ENCODE measurements at places on chromosomes 1 and 21.
A peak's percentile ranks its signal among the peaks of the same experiment; 100 is the strongest.

- no peak for DNase-seq
Observed at GRCh38 chr1:41328001-41328615, 33.1 kb upstream of the FOXO6 start.

GRCh38 chr1:85259118-85259911, at the start of gene C1orf52:
Gene C1orf52, minus strand, starts transcription at chr1:85259662. Its CDS starts 29 bp downstream, at chr1:85259633.
- DNase-seq, result peak; percentile 86

GRCh38 chr1:47645151-47645550, 207.3 kb downstream of the FOXD2 start:
- DNase-seq, result no peak

- DNase-seq, result no peak
Observed at GRCh38 chr1:2272686-2273400, 44.7 kb downstream of the SKI start.

DNA sequence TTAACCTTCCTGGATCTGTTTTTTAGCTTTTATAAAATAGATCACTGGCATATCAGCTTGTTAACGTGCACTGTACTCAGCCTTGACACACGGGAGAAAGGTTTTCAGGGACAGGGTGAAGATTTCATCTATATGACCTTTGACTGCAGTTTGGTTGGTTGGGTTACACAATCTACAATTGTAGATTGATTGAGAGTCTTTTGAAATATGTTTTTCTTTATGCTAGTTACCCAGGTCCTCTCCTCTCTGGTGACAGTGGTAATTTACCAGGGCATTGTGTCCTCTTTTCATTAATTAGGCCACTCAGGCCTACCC, 48.8 kb downstream of the DDR2 start:
- no peak for DNase-seq

DNA sequence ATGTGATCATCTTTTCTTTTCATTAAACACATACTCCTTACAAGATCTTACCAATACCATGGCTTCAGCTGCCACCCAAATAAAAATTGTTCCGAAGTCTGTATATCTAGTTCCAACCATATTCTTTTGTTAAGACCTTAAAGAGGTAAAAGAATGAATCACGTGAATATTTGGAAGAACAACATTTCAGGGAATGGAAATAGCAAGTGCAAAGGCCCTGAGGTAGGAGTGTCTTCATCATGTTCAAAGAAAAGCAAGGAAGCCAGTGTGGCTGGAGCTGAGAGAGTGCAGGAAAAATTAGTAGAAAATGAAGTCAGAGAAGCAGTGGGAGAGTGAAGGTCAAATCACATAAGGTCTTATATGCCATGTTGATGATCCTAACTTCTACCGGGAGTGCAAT, 50.9 kb downstream of the SLAMF6 start:
- no peak for DNase-seq

DNA sequence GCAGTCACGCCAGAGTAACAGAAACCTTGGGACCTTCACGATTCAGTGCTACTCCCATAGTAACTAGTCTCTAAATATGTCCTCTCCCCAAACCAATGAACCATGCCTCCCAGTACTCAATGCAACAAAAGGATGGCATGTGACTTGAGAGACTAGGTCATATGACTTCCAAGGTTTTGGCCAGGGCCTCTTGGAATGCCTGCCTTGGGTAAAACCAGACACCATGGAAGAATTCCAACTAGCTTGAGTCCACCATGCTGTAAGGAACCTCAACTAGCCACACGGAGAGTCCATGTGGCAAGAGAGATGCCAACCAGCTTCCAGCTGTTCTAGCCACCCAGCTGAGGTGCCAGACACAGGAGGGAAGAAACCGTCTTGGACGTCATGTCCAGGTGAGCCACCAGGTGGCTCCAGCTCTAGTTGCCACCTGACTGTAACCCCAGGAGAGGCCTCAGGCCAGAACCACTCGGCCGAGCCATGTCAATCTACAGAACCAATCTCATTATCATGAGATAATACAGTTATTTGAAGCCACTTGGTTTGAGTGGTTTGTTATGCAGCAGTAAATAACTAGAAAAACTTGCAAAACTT, 115.0 kb downstream of the SYF2 start:
- no peak for DNase-seq

DNA sequence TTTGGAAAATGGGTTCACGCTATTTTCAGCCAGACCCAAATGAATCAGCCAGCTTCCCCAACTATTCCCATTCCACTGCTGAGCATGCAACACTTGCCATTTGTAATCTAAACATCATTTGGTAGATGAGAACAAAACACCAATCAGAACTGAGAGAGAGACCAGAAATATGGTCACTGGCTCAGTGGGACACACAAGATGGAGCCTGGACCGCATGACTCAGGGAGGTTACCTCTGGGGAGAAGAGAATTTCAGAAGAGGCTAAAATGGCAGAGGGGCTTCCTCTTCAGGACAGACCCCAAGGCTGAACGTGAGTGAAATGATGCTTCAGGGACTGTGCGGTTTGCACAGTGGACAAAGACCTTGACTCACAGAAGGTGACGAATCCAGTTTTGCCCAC, 126.6 kb downstream of the URB2 start:
- DNase-seq, result no peak

- no peak for DNase-seq
Observed at GRCh38 chr1:78591971-78592370, 28.3 kb upstream of the IFI44L start.

GRCh38 chr1:110336300-110337039, 2.7 kb upstream of the RBM15 start:
- no peak for DNase-seq

DNA sequence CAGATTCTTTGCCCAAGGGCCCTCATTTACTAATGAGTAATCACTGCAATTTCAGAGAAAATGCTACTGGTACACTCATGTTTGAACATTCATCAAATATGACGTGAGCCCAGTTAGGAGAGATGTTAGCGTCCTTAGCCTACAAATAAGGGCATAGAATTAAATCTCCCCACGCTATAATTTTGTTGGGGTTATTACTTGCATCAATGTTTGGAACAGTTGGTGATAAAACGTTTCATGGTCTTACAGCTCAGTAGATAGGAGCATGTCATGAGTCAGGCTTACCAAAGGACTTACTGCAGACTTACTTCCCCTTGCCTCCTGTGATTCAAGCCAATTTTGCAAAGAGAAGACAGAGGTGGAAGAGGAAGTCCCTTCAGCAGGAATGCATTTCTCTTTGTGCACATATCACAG, 304.0 kb downstream of the KIF26B start:
- no peak for DNase-seq

GRCh38 chr1:159911326-159912070, 11.5 kb upstream of the CFAP45 start:
- DNase-seq, result no peak

- no peak for DNase-seq
Observed at GRCh38 chr1:212233321-212233720, 51.9 kb upstream of the PPP2R5A start.

DNA sequence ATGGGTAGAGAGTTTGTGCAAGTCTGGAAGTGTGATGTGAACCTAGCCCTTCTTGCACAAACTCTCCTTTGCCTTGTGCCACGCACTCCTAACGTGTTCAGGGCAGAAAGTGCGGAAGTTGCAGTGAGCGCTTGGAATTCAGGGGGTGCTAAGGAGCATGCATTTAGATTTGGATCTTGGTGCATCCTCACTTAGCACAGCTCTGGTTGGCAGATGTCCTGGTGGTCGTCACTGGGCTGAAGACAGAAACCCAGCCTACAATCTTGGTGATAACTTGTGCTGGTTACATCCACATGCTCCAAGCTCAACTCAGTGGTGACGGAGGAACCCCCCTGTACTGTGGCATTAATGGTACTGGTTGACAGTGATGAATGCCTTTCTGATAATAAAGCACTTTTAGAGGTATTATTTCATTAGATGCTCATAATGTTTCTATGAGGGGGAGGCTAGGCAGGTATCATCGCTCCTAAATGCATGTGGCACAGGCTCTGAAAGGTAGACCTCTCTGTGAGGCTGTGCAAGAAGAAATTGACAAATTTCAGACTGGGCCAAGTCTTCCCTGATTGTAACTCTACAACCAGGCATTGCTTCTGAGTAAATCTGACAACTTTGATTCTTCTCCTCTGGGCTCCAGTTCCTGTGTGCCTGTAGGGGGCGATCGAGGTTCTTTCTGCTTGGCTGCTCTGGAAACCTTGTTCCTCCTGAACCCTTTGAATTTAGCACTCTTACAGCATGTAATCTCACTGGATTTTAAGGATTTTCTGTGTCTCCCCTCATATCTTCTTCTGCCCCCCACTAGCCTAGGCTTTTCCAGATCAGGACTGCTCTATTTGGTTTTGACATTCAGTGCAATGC, 40.6 kb downstream of the MAPKAPK2 start:
- no peak for DNase-seq

DNA sequence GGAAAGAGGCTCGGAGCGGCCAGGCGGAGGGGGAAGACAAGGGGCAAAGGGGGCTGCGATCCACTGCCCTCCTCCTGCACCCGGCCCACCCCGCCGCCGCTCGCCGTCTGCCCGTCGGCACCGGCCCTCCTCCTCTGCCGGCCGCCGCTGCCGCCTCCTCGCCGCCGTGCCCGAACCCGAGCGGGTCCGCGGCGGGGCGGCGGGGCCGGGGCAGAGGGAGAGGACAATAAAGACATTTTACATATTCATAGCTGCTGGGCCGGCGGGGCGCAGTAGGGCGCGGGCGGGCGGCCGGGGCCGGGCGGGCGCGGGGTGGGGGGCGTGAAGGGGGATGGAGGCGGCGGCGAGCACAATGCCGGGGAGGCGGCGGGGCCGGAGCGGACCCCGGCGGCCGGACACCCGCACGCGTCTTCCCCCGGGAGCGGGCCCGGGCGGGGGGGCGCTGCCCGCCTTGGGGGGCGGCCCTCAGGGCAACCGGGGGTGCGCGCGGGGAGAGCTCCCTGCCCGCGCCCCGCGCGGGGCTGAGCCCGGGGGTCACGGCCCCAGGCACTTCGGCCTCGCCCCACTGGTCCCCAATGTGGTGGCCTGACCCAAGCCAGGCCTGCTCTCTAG, 546 bp downstream of the POU2F1 start:
- DNase-seq, result no peak

DNA sequence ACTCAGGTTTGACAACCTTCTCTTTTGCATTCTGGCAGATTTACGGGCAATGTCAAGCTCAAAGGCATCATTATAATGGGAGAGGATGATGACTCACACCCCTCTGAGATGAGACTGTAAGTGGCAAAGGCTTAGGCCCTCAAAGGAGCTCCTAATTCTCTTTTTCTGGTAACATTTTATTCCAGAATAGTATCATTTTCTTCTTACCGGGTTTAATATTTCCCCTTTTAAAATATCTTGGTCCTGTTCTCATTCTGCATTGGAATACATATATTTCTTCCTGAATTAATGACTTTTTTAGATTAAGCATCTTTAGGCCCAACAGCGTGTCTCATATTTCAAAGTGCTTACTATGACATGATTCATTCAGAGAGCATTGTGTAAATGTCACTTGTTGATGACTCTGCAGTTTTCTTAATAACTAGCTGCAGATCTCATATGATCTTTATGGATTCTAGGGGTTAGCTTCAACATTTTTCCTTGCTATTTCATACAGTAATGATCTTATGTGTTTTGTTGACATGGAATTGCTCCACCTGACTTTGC, 1.7 kb downstream of the PITHD1 start:
- no peak for DNase-seq

- no peak for DNase-seq
Observed at GRCh38 chr1:20429296-20429695, 56.7 kb downstream of the CAMK2N1 start.

DNA sequence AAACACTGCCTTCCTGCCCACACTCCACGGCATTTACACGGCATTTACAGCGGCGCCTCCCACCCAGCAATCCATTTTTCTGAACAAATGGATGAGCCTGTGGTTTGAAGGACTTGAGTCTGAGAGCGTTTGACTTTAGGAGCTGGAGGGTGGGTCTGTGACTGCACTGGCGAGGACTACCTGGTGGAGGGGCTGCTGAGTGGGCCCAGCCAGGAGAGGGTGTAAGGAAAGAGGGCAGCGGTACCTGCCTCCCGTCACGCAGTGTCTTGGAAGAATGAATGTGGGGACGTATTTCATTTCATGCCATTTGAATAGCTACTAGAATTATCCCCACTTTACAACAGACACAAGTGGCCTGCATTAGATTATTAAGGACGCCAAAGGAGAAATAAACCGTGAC, 62.9 kb downstream of the B3GALT5 start:
- DNase-seq, result no peak
